ENCODE measurements at places on chromosomes 3 and 15.

- DNase-seq, result no peak
Observed at GRCh38 chr3:105518806-105519418, 152.2 kb downstream of the ALCAM start.

DNA sequence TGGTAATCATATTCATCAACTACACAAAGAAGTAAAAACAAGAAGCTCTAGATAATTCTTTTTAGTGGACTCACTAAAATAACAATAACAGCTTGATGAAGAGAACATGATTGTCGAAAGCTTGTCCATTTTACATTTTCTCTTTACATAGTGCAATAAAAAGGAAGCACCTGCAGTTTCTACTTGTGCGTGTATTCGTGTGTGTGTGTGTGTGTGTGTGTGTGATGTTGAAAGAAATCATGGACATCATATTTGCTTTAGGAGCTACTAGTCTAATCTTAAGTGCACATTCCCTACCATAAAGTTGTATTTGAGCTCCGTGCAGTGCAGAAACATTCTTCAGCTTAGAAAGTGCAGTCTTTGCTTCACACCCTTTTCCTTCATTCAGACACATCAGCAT is 288.8 kb downstream of the ZBTB20 start:
- no peak for DNase-seq

- no peak for DNase-seq
Observed at GRCh38 chr3:100003609-100004503, 110.4 kb downstream of the FILIP1L start.

DNA sequence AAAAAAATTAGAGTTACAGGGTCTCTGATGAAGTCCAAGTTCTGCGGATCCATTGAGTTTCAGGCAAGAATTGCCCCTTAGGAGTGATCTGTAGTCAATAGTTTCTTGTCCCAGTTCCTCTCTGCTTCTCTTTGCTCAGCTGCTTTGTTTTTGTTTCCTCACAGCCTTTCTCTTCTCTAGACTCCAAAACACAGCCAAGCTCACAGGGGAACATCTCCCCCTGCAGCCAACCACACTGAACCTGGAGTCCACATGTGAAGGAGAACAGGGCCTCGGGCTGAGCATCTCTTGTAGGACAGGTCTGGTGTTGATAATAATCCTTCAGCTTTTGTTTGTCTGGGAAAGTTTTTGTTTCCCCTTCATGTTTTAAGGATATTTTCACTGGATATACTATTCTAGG is 202.6 kb upstream of the ATP10A start:
- no peak for DNase-seq

DNA sequence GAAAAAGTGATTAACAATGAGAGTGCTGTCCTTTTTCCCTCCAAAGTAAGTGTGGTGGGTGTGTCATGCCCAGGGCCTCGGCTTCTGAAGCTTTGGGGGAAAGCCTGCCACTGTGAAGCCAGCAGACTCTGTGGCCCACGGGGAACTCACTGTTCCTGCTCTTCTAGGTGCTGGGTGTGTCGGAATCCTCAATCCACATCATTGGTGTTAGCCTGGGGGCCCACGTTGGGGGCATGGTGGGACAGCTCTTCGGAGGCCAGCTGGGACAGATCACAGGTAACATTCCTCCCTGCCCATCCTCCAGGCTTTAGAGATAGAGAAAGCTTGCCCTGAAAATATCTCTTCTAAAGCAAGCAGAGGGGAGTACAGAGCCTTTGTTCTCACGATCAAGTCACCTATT is 11.6 kb downstream of the PLA1A start:
- no peak for DNase-seq

DNA sequence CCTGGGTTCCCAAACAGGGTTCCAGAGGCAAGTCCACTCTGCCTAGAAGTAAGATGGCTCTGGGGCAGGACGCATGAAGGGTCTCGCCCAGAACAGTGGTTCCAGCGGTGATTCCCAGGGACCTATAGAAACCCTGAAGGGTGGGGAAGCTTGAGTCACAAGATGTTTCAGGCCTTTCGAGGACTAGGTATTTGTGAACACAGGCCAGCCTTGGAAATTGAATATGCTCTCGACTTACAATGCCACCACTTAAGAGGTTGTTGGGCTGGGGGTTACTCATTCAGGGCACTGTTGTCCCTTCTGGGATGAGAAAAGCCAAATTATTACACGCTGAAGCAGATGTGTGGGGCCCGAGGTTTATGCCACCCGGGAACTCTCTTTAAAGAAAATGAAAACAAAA is 152.0 kb downstream of the TJP1 start:
- DNase-seq, result no peak

DNA sequence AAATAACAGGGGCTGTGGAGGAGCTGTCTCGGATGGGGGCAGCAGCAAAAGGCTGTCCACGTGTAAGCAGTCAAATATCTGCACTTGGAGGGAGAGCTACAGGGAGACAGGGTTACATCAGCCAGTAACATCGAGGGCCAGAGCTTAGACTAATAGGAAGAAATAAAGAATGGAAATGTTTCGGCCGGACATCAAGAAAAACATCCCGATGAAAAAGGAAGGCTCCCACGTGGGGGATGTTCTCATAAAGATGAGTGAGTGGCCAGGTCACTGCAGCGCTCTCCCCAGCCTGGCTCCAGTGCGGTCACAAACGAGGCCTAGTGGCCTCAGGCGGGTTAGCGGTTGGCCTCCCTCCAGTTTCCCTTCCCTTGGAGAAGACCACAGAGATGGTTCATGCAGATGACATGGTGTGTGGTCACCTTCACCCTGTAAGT is 56.1 kb upstream of the WNT5A start:
- DNase-seq, result no peak

- no peak for DNase-seq
Observed at GRCh38 chr3:177751770-177752169, 554.5 kb upstream of the TBL1XR1 start.

DNA sequence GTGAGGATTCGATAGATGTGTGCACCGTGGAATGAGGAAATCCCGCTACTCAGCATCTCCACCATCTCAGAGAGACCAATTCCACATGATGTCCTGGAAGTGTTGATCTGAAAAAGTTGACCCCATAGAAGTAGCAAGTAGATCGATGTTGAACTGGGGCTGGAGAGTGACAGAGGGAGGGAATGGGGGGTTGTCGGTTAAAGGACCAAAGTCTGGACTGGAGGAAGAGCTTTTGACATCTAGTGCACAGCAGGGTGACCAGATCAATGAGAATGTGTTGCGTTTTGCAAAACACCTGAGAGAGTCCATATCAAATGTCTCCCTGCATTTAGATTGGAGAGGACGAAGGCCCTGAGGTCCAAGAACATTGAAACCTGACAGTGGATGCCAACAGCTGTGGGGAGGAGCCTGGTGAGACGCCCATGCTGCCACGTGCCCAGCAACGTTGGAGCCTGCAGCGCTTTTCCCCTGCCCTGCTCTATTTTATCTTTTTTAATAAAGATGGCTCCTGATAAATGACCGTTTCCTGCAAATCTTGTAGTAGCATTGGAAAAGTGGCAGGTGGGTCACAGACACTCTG is 30.1 kb upstream of the RPL32 start:
- no peak for DNase-seq

DNA sequence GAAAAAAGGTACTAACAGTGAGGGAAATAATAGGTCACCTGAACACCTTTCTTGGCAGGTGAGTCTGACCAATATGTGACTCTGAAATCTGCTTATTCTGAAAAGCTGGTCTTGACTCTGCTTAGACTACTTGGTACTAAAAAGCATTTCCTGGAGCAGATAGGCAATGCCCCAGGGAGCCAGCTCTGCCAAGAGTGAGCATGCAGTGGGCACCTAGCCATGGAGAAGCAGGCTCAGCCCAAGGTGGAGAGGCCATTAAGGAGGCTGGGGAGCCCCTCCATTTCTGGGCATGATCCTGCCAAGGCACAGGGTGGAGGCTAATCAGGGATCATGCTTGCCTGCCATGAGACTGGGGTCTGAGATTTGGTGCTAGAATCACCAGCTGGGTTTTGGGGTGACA is 1.6 kb upstream of the LTF start:
- no peak for DNase-seq

GRCh38 chr15:52020221-52021085 is 1.4 kb downstream of the MAPK6 start:
- DNase-seq, result no peak

- no peak for DNase-seq
Observed at GRCh38 chr3:63875510-63875909, 11.8 kb downstream of the ATXN7 start.

- DNase-seq, result peak; percentile 79
Observed at GRCh38 chr15:82832601-82833361, 23.4 kb downstream of the WHAMM start.

DNA sequence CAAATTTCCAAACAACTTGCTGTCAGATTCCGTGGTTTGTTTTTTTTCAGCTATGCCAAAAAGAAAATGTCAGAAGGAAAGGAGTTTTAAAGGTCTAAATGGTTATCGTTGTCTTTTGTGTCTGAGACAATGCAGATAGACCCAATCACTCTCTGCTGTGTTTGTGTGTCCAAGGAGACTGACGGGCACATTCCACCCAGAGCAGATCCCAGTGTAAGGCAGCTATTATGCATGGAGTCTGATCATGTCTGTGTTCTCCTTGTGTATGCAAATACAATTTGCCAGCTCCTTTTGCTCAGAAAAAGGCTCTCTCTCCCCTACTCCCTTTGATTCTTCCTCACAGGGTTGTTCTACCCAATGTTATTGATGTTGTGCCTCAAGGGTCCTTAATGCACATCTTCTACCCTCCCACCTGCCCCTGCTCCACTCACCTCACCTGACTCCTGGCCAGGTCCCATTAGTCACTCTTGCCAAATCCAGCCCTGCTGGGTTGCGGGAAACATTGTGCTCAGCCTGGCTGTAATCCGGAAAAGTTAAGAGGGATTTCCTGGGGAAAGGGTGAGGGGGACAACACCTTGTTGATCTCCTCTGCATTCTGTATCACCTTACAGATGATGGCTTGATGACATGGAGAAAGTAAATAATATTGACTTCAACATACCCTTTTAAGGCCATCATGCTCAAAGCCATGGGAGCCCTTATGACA is 61.0 kb downstream of the OTOL1 start:
- DNase-seq, result no peak

DNA sequence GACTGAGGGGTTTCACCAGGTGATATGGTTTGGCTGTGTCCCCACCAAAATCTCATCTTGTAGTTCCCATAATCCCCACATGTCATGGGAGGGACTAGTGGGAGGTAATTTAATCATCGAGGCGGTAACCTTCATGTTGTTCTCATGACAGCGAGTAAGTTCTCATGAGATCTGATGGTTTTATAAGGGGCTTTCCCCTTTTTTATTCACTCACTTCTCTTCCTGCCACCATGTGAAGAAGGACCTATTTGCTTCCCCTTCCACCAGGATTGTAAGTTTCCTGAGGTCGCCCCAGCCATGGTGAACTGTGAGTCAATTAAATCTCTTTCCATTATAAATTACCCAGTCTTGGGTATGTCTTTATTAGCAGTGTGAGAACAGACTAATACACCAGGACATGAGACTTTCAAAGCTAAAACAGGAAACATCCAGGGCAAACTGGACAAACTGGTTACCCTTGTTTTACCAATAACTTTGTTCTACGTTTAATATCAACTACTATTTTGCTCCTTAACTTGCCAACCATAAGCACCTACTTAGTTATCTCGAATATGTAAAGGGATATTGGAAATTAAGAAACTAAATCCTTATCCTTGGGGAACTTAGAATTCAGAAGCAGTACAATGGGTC is 98.2 kb downstream of the MYH15 start:
- DNase-seq, result no peak

DNA sequence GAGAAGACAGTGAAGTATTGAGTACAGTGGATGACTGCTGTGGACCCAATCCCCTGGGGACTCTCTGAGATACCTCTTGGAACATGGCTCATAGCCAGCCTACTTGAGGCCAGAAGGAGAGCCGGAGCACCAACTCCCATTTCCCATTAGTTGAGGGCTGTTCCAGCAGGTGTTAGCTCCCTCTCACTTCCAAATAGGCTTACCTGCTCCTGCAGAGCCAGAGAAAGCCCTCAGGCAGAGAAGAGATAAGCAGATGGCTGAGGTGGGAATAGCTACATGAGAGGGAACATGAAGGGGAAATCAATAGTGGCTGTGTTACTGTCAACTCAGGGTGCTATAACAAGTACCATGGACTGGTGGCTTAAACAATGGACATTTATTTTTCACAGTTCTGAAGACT is 4.6 kb upstream of the CCK start:
- no peak for DNase-seq

GRCh38 chr3:126018995-126019394 is 50.0 kb downstream of the ROPN1B start:
- no peak for DNase-seq

DNA sequence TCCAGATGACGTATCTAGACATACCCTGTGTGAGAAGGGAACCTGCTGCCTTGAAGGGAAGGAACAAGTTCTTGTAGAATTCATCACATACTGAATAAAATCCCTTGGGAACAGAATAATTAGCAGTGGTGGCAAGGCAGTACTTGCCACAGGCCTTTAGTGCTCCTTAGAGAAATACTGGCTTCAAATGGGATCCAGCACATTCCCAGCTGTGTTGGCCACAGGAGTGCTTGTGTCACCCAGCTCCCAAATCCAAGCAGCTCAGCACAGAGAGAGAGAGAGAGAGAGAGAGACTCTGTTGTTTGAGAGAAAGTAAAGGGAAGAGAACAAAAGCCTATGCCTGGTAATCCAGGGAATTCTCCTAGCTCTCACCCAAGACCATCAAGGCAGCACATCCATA is 969.0 kb upstream of the ALCAM start:
- no peak for DNase-seq

GRCh38 chr15:53247041-53247708 is 457.0 kb upstream of the ONECUT1 start:
- DNase-seq, result no peak

GRCh38 chr15:40940296-40940801 is 11.2 kb downstream of the DLL4 start:
- DNase-seq, result no peak

- no peak for DNase-seq
Observed at GRCh38 chr3:4474683-4475490, 7.8 kb upstream of the SUMF1 start.

- DNase-seq, result no peak
Observed at GRCh38 chr3:58657036-58657520, 9.5 kb downstream of the FAM3D start.

DNA sequence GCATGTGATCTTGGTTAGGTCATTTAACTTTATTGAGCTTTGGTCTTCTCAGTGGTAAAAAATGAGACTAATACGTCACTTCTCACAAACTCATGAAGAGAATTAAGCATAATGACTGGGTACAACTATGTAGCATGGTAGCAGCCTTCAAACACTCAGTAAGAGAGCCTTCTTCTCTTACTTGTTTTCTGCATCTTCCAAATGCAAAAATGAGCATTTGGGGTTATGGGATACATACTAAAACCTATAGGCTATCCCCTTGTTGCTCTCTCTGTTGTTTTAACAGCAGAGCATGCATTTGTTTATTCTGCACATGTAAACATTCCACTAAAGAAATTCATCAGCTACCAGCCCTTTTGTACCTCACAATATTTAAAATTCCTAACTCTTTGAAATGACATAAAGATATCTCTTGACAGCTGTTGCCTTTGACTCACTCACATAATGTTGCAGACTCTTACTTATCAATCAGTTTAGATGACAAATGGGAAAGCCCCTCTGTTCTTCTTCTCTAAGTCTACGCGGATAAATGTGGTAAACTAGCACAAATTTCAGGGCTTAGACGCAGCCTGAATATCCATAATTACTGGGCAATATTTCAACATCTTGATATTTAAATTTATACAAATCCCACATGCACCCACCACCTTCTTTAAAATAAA is 327.3 kb upstream of the SATB1 start:
- no peak for DNase-seq

GRCh38 chr15:39493424-39494067 is 87.3 kb upstream of the THBS1 start:
- DNase-seq, result no peak

GRCh38 chr3:52358362-52358940 is 42.3 kb downstream of the DNAH1 start:
- DNase-seq, result no peak

- DNase-seq, result no peak
Observed at GRCh38 chr3:62261121-62261520, 112.2 kb downstream of the FEZF2 start.

Data from fibroblast of skin of left quadriceps (primary cell).